Activated CD4-positive, alpha-beta T cell treated with anti-CD3 and anti-CD28 coated beads, Interleukin-2, amount 10 ng/mL, durations not matched to agents 7 days and 5 days (primary cell): ENCODE measurements at places on chromosomes 2 and 18. TPM values are rescaled to one million over a fixed set of nuclear protein-coding genes. Genes with fewer than 3 reads are reported as not detected.

The ZC3H8 gene
- 19.3 TPM for total RNA-seq

The MRPL44 gene
- total RNA-seq = 29.6 TPM

The PCARE gene
- total RNA-seq = not detected

The DSG1 gene
- not detected for total RNA-seq

GRCh38 chr18:76274468-76275289 is 220.4 kb downstream of the ZNF516 start:
- DNase-seq = no peak
- no peaks in the 10 kb centered on the region for H3K4me1 ChIP-seq
- no peaks in the 10 kb centered on the region for H3K36me3 ChIP-seq
- H3K27me3 ChIP-seq = peaks cover 3% of the 10 kb centered on the region

DNA sequence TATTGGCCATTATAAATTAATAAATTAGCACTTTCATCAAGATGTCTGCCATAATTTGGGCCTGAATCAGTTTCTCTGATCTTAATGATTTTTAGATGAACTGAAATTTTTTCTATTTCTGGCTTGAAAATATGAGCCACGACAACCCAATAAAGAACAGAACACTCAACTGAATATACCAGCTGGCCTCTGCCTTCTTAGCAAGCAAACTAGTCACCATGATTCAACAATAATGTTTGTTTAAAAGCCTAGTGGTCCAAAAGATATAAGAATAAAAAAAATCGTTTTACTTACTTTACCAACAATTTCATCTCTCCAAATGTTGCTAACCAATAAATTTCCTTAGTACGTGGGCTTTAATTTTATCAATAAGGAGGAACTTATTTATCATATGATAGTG is 66.7 kb upstream of the TTN start:
- H3K27ac ChIP-seq = no peak overlapping the region
- no peak for DNase-seq
